Brain (organoid and tissue), 16 donors: ENCODE measurements at places on chromosomes 12 and 14.

GRCh38 chr12:63952995-63953394 is 108.5 kb downstream of the SRGAP1 start:
- no peak for DNase-seq

- DNase-seq, result no peak
These were observed 482.7 kb upstream of the RGS6 start for GRCh38 chr14:71449316-71450055.

GRCh38 chr14:33848706-33849454 is 102.0 kb downstream of the EGLN3 start:
- DNase-seq, result peak; percentile 63

DNA sequence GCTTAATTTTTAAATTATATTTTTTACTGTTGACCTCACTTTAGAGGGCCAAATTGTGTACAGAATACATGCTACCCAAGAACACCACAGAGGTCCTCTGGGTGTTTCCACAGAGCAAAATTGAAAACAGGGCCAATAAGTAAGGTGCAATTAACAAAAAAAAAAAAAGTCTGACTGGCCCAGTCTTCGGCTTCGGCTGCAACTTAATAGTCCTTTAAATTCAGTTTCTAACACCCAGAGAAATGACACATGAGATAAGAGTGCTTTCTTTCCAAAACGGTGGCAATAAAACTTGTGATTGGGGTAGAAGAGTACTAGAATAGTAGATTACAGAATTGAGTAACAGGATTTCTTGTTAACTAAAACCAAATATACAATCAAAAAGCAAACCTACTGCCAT is 81.3 kb downstream of the MED13L start:
- no peak for DNase-seq

DNA sequence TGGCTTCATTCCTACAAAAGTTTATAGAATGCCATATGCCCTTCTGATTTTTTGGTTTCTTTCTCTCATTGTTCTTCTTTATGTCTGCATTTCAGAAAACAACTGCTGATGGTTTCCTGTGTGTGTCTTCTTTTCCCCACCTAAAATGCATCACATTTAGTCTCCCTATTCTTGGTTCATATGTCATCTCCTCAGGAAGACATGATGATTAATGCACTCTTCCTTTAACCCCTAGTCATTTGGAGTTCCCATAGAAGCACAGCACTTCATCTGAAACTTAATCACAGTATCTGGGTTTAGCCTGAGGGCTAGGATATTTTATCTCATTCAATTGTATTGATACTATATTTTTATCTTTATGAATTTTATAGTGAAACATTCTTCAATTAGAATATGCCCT is 21.5 kb downstream of the GNPNAT1 start:
- DNase-seq, result no peak

- peak; percentile 81 for DNase-seq
These were observed 84.2 kb downstream of the GCH1 start for GRCh38 chr14:54818201-54819133.

DNA sequence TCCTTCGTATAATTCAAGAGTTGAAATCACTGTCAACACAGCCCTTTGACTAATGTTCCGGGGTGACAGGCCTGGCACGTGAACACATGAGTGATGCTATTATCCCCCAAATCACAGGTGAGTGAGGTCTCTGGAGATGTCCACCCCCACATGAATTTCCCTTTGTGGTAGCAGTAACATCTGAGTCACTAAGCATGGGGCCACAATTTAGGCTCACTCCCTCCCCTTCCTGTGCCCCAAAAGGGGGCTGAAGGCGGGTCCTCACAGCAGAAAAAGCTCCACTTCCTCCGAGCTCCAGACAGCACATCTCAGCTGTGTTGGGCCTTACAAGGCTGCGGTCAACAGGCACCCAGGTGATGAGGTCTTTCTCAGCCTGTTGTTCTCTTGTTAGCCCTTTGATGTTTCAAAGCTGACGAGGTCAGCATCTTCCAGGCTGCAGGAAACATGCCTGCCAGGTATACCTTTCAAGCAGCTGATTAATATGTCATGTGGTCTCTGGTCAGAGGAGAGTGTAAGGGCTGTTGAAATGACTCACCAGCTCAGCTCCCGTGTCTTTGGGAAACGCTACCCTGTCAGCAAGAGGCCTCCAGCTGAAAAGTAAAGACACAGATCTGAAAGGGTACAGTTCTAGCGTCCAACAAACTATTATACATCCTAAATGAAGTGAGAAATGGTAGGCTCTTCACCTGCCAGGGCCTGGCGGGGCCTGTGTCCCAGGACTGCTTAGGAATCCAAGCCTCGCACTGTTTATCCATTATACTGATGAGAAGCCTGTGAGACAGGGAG is 107.3 kb downstream of the ZFP36L1 start:
- no peak for DNase-seq

- no peak for DNase-seq
These were observed 26.6 kb upstream of the KLRB1 start for GRCh38 chr12:9634177-9634803.

- no peak for DNase-seq
These were observed 8.7 kb downstream of the ANKRD13A start for GRCh38 chr12:110007881-110008280.

- DNase-seq, result no peak
These were observed 269.1 kb downstream of the NAV3 start for GRCh38 chr12:78099806-78100205.

DNA sequence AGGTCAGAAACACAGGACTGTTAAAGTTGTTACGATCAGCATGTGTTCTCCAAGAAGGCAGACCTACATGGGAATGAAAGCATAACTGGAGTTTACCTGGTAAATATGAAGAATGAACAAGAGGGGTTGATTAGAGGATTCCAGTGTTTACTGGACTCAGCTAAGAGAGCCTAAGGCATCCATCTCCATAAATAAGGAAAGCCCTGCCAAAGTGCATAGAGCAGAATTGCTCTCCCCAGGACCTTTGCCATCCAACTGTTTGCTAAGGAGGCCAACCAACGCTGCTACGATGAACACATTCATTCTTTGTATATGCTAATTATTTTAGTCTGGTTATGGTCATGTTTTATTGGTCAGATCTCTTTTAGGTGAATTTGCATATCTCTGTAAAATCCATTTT is 17.1 kb upstream of the PAWR start:
- no peak for DNase-seq

- DNase-seq, result no peak
These were observed 47.4 kb downstream of the SMIM41 start for GRCh38 chr12:52126605-52127578.

- DNase-seq, result no peak
These were observed 72.9 kb upstream of the TSPAN11 start for GRCh38 chr12:30853561-30854133.

- no peak for DNase-seq
These were observed 3.5 kb downstream of the TEDC1 start for GRCh38 chr14:105494606-105494929.

- no peak for DNase-seq
These were observed 11.5 kb upstream of the KDM2B start for GRCh38 chr12:121592320-121592719.

- no peak for DNase-seq
These were observed 454.5 kb downstream of the BCAT1 start for GRCh38 chr12:24494401-24494800.

DNA sequence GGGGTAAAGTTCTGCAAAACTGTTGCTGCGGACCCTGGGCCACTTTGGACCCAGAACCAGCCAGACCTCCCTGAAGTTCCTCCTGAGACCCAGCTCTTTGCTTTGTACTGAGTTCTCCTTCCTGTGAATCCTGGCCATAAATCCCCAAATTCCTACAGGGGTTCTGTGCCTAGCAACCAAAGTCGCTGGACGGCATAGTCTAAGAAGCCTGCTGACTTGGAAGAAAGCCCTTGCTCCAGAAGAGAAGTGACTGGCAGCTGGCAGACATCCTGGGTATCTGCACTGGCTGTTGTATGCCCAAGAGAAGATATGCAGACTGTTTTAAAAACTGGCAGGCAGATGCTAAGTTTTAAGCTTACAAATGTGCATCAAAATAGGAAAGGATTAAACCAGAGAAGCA is 99.9 kb upstream of the SLC24A4 start:
- peak; percentile 72 for DNase-seq

GRCh38 chr14:68043752-68044151 is 224.2 kb downstream of the RAD51B start:
- DNase-seq, result peak; percentile 4

- DNase-seq, result peak; percentile 22
These were observed 48.7 kb downstream of the SCARB1 start for GRCh38 chr12:124814741-124815613.

GRCh38 chr14:81062816-81063215 is 107.4 kb downstream of the TSHR start:
- no peak for DNase-seq

- DNase-seq, result no peak
These were observed 119.4 kb downstream of the KTN1 start for GRCh38 chr14:55699131-55700057.

DNA sequence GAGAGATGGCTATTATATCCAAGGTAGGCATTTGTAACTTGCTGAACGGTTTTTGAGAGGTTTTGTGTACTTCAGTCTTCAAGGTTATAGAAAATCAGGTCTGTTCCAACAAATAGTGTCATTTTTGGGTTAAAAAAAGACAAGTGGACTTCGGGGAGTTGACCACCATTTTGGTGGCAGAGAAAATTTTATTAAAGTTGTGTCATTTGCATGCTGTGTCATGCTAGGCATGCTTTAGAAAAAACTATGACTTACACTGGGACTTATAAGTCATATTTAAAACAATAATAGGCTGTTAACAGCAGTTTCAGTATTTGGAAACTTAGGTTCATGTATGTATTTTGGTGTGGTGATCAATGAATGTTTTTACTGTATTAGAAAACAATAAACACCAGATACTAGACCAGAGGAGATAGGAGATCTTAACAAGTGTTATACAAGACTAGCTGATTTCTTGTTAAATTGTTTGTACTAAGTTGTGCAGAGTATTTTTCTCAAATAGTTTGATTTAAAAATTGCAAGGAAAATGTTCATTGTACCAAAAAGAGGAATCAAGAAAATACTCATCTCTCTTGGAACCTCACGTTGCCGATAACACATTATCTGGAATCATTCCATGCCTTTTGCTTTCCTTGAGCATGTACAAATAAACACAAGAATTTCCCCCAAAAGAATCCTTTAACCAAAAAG is 1.4 kb downstream of the RAN start:
- no peak for DNase-seq

DNA sequence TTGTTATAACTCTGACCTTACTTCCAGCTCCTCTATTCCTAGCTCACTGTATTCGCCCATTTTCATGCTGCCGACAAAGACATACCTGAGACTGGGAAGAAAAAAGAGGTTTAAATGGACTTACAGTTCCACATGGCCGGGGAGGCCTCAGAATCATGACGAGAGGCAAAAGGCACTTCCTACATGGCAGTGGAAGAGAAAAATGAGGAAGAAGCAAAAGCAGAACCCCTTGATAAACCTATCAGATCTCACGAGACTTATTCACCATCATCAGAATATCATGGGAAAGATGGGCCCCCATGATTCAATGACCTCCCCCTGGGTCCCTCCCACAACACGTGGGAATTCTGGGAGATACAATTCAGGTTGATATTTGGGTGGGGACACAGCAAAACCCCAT is 14.5 kb upstream of the PHC1 start:
- DNase-seq, result no peak

GRCh38 chr14:71597955-71598660 is 334.1 kb upstream of the RGS6 start:
- no peak for DNase-seq

DNA sequence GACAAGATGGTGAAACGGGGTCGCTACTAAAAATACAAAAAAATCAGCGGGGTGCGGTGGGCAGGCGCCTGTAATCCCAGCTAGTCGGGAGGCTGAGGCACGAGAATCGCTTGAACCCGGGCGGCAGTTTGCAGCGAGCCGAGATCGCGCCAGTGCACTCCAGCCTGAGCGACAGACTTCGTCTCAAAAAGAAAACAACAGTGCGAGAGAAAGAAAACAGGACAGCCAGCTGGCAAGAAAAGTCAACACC is 633 bp upstream of the RNU4-2 start:
- DNase-seq, result no peak

DNA sequence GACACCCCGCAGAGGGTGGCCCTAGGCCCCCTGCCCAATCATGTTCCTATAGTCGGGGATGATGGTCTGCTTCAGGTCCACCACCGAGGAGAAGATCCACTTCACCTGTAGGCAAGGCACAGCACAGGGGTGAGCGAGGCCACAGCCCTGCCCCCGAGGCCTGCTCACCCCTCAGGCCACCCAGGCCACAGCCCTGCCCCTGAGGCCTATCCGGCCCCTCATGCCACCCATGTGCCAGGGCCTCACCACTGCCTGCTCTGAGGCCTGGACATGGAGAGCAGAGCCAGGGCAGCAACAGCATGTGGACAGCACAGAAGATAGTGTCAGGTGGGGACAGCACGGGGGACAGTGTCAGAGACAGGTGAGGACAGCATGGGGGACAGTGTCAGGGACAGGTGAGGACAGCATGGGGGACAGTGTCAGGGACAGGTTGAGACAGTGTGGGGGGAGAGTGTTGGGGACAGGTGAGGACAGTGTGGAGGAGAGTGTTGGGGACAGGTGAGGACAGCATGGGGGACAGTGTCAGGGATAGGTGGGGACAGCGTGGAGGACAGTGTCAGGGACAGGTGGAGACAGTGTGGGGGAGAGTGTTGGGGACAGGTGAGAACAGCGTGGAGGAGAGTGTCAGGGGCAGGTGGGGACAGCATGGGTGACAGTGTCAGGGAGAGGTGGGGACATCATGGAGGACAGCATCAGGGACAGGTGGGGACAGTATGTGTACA is 239.7 kb downstream of the TMEM121 start:
- DNase-seq, result no peak

GRCh38 chr12:117362391-117362790 is 965 bp upstream of the NOS1 start:
- DNase-seq, result no peak

DNA sequence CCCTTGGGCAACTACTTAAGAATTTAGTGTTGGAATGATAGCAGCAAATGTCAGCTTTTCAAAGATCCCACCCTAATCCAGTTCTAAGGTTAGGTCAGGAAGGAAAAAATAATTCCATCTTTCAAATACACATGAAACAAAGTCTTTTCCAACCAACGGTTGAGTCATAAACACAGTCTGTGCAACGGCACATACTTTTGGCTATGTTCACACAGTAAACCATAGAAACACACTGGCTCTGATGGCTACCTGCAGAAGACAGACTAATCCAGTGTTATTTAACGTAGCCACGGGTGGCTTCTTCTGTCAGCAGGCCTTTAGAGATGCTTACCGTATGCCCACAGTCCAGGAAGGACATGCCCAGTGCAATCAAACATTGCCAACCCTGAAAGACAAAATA is 35.7 kb downstream of the HIGD1C start:
- no peak for DNase-seq

- no peak for DNase-seq
These were observed 15.0 kb upstream of the MAPKAPK5 start for GRCh38 chr12:111826992-111827391.
